ENCODE measurements at places on chromosomes 1 and 21.

DNA sequence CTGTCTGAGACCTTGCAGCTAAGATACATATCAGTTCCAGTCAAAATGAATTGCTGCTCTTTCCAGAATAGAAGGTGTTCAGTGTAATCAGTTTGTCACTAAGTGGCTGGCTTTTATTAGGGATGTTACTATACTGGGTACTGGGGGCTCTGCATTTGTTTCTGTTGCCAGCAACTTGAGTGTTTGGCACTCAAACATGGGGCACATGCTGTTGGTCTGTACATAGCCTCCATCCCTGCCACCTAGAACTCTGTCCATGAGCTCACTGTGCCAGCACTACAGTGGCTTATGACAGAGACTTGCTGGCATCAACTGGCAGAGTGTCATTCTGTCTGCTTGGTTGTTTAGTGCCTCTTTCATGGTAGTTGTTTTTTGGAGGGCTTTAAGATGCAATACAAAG lies 45.1 kb downstream of the RGSL1 start:
- DNase-seq: no peak

- DNase-seq: no peak
These were observed 404.9 kb downstream of the LTN1 start for GRCh38 chr21:28587748-28588147.

DNA sequence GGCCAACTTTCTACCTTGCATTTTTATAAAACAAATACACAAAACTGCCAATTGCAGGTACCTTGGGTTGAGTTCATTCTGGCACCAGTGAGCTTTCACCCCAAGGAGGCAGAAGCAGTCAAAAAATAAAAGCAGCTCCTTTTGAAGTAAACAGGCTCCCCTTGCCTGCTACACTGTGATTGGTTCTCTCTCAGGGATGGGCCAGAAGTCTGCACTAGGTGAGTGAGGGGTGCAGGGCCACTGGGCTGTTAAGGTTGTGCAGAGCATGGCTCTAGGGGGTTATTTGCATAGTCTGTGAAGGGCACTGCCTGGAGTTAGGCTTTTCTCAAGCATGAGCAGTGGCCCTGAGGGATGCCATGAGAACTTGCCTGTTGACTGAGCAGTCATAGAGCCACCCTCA lies 39.1 kb downstream of the AKNAD1 start:
- DNase-seq: no peak

- DNase-seq: peak; percentile 71
These were observed 87.9 kb downstream of the CDC14A start for GRCh38 chr1:100440075-100440809.

DNA sequence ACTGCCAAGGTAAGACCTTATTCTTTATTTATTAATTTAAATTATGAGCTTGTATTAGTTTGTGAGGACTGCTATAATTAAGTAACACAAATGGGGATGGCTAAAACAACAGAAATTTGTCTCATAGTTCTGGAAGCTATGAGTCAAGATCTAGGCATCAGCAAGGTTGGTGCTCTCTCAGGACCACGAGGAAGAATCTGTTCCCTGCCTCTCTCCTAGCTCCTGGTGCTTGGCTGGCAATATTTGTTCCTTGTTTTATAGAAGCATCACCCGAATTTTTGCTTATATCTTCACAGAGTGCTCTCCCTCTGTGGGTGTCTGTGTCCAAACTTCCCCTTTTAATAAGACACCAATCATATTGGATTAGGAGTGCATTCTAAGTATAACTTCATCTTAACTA lies 41.4 kb upstream of the CCDC190 start:
- no peak for DNase-seq

GRCh38 chr1:206100226-206100815 lies 16.9 kb downstream of the AVPR1B start:
- DNase-seq: no peak

DNA sequence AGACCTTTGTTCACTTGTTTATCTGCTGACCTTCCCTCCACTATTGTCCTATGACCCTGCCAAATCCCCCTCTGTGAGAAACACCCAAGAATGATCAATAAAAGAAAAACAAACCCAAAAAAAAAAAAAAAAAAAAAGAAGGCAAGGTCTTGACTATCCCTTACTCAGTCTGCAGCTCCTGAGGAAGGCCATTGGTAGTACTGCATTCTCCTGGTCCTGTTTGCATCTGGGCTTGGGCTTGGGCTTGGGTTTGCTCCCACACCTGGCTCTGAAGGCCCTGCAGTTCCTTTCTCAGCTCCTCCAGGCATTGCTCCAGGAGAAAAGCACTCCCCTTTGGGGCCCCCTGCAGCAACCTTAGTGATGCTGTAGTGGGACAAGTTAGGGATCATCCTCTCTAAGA lies 1.6 kb downstream of the CCDC163 start:
- DNase-seq: no peak

- no peak for DNase-seq
These were observed 99.8 kb downstream of the PATJ start for GRCh38 chr1:61842036-61842435.

DNA sequence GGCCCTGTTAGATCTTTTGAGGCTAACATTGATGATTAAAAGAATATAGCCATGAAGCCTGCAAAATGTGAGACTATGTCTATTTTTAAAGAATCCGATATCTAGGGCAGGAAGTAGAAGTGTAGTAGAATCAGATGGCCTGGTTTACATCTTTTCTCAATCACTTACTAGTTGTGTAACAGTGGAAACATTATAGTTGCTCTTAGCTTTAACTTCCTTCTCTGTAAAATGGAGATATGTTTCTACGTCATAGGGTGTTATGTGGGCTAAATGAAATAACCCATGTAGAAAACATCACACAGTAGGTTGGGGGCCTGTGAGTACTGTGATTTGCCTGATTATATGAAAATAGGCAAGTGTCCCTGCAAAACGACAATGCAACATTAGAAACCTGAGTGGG lies 4.4 kb upstream of the IGFN1 start:
- DNase-seq: no peak

DNA sequence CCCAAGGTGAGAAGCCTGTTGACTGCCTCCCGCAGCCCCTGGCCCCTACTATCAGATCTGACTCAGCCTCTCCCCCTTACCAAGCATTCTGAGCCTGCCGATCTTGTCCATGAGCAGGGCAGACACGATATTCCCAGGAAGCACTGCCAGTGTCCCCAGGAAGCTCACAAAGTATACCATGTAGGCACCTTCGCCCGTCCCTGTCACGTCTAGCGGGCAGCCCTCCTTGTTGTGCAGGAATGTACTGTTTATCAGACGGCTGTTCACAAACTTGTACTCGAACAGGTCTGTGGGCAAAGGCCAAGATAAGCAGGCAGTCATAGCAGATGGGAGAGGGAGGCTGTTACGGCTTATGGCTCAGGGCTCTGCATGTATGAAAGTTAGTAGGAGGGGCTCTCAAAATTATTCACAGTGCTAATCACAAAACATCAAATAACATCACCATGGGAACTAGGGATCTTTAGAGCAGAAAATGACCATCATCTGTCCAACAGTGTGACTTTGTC lies 7.3 kb downstream of the BOLA1 start:
- DNase-seq: no peak

GRCh38 chr1:6424619-6425593 lies at the start of gene ESPN:
ESPN (plus strand) TSS chr1:6424776; CDS start chr1:6424956, 180 bp downstream.
- DNase-seq: no peak

DNA sequence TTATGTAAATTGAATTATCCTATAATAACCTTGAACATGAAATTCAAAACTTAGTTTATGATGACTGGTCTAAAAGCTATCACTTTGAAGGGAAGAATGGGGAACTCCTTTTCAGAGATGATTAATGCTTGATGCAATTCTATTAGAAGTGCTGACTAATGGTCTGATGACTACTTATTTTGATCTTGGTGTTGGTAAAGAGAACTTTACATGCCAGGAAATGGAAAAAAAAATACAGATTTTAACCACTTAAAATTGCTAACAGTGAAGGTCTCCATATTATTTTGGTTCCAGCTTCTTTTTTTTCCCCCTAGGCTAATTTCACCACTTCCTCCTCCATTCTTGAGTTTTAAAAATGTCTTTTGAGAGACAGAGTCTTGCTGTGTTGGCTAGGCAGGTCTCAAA lies 22.9 kb downstream of the S1PR1 start:
- peak; percentile 37 for DNase-seq

DNA sequence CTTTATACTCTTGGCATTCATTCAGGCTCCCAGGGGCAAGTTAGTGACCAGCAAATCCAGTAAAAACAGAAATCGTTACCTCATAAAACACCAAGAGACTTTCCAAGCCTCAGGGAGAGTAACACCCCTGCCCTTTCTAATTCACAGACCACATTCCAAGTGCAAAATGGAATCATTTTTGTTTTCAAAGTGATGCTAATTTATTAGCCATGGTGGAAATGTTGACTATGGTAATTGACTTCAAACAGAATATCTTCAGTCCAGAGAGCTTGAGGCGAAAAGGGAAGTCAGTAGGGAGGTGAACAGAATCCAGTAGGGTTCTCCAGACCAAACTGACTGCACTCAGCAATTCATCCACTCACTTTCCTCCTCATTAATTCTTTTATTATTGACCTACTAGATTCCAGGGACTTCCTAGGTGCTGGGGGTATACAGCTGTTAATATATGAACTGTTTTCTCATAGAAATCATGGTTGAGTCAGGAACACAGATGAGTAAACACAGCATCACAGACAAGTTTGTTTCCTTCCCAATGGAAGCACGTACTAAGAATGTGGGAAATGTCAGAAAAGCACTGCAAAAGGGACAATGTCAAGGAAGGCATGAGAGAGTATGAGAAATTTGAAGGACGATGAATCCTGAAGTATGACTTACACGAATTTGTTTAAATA lies 388.5 kb upstream of the C1orf87 start:
- DNase-seq: no peak

DNA sequence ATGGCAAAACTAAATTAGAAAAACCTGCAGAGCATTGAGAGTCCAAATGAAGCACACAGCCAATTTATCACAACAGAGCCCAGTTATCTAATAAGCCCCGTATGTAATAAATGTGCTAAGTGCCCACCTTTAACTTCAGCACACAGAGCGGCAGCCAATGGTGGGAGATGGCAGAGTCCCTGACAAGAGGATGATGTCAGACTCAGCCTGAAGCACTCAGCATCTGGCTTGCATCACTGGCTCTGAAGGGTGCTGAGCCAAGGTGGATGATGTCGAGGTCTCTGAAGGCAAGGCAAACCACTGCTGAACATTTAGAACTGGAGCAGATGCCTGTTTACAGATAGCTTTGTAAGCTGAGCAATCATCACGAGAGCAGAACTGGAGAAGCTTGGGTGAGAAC lies 118.3 kb downstream of the NUF2 start:
- no peak for DNase-seq

DNA sequence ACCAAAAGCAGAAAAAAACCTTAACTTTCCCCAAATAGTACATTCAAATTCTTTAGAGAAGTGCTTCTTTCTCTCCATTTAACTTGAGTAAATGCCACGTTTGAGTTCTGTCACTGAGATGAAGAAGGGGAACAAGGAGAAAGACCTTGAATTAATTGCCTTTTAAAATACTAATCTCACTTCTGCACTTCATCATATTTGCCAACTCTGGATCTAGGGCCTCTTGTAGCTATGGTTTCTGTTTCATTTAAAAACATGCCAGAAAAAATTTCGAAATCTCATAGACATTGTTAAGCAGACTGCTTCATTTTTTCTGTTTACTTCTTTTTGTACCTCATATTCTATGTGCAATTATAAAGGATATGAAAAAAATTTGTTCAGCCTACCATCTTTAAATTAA lies 24.6 kb downstream of the MIXL1 start:
- no peak for DNase-seq

DNA sequence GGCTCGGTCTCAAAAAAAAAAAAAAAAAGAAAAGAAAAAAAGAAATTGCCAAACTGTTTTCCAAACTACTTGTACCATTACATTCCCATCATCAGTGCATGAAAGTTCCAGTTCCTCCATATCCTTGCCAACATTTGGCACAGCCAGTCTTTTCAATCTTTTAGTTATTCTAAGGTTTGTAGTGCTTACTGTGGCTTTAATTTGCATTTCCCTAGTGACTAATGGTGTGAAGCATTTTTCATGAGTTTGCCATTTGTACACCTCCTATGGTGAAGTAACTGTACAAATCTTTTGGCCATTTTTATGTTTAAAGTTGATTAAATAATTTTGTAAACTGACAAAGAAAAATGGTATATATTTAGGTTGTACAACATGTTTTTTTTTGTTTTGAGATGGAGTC lies 70.7 kb downstream of the DEGS1 start:
- no peak for DNase-seq

- no peak for DNase-seq
These were observed 207.6 kb downstream of the S1PR1 start for GRCh38 chr1:101444381-101444780.

DNA sequence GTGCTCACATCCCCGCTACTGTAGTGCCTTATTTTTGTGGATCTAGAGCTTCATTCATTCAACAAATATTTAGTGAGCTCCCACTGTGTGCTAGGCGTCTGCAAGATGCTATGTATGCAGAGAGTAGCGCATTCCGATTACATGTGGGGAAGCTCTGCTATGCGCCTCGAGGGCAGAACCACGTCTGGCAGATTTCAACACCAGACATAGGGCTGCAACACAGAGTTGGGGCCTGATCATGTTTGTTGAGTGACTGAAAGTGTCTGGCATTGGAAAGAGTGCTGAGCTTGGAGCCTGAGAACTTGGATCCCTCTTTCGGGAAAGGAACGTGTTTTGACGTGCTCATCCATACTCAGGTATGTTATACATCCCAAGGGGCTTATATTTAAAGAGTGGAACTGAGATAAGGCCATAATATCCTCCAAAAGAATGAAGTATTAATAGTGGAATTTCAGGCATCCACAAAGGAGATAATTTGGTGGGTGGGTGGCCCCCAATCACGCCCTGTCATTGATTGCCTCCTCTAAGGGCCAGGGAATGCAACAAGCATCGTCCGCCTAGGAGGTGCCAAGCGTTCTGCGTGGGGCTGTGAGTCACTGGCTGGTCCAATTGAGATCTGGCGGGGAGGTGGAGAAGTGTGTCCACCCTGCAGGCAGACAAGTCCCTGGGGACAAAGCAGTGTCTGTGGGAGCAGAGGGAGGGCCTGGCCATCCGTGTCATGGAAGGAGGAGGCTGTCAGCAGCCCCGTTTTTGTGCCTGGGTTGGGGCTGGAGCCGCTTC lies 62.8 kb upstream of the ZBTB40 start:
- DNase-seq: no peak

GRCh38 chr1:27830621-27831440 lies at the start of gene PPP1R8:
PPP1R8 (plus strand) TSS chr1:27830782; CDS start chr1:27830836, 54 bp downstream.
- peak; percentile 97 for DNase-seq

DNA sequence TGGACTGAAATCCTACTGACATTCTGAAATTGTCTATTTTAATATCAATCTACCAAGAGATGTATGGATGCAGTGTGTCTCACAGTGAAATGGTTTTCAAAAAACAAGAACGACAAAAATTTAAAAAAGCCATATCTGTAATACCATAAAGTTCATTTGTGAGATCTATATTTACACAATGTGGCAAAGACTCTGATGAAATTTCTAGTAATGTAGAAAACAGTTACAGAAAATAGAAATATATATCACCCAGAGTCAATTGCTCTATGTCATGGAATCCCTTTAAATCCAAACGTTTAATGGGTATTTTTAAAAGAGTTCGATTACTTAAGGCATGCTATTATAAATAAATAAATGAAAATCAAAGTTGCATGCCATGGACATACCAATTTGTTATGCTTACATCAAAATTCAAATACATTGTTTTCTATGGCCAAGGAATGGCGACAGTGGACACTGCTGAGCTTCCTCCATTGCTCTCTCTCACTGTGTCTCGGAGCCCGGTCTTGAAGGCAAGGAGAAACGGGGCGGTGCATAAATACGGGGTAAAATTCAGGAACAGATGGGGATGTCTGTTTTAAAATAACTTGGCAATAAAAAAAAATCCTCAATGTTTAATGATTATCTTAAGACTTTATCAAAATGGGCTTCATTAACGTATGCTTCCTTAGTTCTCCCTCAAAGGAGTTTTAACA lies 37.0 kb upstream of the SAMSN1 start:
- no peak for DNase-seq

All from Kasumi-1 (cell line).